Astrocyte (in vitro differentiated cells and primary cell): ENCODE measurements at places on chromosomes 7 and 10. TPM values are rescaled to one million over a fixed set of nuclear protein-coding genes. Genes with fewer than 3 reads are reported as not detected.

The CYP2C19 gene
- not detected in 2 replicates for total RNA-seq

The SPDYE2 gene
- total RNA-seq = not detected in 2 replicates

The MLXIPL gene
- 0.41 TPM in 1 of 2 replicates, not detected in the other for total RNA-seq

DNA sequence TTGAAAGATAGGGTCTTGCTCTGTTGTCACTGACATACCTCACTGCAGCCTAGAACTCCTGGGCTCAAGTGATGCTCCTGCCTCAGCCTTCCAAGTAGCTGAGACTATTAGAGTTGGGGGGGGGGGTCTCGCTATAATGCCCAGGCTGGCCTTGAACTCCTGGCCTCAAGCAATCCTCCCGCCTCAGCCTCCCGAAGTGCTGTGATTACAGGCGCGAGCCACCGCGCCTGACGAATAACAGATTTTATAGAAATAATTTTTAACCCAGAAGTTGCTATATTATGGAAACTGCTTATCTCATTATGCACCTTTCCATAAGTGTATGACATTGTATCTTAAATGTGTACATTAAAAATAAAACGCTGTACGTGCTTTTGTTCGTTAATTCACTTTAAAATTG, 846 bp downstream of the ANKRD26 start:
- no peak for DNase-seq

DNA sequence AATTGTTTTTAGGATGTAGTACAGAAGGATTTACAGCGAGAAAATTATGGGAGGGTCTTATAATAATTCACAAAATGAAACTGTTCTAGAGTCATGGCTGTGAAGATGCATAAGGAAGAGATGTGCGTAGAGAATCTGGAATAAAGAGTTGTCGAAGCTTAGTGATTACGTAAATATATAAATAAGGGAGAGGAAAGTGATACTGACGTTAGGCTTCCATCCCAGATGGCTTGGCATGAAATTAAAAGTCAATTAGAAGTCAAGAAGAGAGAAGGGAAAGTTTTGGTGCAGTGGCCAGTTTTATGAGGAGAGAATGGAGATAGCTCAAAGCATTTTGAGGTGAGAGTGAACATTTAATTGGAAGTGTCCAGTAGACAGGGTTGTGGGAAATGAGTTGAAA, 85.5 kb downstream of the LCOR start:
- no peak for DNase-seq

DNA sequence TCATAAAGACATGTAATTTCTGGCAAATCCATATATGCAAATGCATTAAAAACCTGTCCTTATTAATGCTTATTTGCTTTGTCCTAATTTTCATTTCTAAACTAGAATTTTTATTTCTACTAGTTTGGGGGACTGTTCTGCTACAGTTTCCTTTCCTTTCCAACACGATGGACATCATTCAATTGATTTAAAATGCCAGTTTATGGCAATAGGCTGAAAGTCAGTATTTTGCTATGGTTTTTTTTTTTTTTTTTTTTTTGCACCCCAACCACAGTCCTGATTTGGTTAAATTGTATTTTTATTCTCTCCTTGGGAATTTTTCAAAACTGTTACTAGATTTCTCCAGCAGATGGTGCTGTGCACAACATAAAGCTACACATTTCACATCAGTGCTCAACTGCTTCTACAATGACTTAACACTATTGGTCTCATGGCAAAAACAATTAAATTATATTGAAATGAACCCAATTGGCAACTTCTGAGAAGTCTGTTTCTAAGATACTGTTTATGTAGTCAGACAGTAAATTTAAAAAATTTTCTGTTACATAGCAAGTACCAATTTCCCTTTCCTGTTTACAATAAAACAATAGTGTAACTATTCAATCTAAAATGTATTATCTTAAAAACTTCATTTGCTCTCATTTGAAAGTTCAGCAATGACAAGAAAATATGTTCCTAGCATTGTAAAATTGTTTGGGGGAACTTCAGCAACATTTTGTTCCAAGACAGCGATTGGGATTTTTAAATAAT, 193.8 kb upstream of the CCDC6 start:
- DNase-seq = peak; percentile 32

- DNase-seq = no peak
Measured at GRCh38 chr10:34374356-34375045, 440.6 kb downstream of the PARD3 start.
